ENCODE measurements at places on chromosomes 6 and 20.

GRCh38 chr20:33337119-33337518, 54.1 kb downstream of the BPIFB1 start:
- no peak for DNase-seq

- peak; percentile 53 for DNase-seq
These were observed 18.0 kb downstream of the CDYL start for GRCh38 chr6:4794140-4794707.

- DNase-seq, result no peak
These were observed 45.1 kb downstream of the CPNE5 start for GRCh38 chr6:36793913-36794712.

DNA sequence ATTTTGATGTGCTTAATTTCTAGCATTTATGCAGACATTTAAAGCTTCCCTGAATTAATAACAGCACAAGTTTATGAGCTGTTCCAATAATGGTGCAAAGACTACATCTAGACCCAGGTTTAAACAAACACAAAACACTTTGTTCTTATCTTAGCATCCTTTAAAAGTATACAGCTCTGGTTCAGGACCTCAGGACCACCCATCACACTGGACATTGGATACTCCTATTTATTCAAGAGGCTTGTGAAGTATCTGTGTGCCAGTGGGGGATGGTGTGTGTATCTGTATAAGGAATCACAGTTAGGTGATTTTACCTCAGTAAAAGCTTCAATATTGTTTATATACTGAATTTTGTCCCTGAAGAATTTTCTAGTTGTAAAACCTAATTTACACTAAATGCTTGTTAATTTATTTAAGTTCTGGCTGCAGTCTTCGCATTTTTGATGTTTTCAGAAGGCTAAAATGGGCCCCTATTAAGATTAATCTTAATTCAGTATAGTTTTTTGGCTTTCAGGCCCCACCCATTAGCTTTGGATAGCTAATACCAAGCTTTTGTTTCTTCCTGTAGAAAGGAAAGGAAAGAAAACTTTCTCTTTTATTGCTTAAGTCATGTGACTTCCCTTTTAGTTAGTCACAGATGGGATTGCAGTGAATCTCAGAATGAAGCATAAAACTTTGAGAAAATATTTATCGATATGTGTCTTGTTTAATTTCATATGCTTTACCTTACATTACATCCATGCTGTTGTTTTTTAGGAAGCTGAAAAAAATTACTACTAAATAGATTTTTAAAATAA, 13.1 kb downstream of the LIN28B start:
- no peak for DNase-seq

DNA sequence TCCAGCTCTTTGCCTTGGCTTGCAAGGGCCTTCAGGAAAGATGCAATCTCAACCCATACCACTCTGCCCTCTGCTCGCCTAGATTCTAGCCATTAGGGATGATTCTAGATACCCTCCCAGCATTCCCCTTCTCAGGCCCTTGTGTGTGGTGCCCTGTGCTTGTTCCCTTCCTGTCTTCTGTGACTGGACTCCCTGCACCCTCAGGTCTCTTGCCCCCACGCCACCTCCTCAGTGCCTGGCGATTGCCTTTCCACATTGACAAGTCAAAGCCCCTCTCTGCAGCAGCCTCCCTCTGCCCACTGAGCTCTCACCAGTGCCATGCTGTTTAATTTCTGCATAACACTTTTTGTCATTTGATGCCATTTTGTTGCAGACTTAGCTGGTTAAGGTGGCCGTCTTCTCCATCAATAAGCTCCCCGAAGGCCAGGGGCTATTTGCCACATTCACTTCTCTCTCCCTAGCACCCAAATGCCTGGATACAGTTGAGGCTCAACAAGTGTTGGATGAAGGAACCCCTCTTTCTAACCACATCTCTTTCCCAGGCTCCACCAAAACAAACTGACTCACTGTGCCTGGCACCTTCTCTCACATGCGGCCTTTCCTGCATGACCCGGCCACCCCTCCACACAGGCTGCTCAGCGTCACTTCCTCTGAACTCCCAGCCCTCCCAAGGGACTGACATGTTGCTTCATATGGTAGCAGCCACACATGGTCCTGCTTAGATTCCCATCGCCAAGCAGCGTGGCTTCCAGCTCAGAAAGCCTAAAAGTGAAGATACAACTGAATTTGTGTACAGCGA, 4.6 kb upstream of the TXNDC5 start:
- DNase-seq, result no peak

GRCh38 chr6:25550631-25551030, 101.4 kb upstream of the SCGN start:
- no peak for DNase-seq

GRCh38 chr20:61937963-61938838, 127.5 kb downstream of the TAF4 start:
- no peak for DNase-seq

GRCh38 chr6:865846-866245, 172.9 kb upstream of the EXOC2 start:
- no peak for DNase-seq

DNA sequence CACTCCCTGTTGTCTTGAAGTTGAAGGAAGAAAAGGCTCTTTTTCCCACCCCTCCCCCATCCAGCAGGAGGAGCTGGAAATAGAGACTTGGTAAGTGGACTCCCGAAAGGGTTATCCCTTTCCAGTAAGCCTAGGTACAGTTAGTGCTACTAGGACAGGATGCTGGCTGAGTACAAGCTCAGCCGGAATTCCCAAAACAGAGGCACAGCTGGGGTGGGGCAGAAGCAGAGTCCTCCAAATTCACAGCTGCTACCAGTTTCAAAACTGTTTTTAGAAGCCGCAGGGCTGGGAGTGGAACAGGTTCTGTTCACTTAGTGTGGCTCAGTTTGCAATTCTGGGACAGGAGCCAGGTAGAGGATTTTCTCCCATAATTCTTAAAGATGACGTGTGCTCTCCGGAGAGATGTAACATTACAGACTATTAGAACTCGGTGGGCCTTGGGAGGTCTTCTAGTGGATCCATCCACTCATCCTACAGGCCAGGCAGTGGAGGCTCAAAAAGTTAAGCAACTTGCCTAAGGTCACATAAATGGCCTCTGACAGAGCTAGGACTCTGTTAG, 19.0 kb upstream of the UTRN start:
- DNase-seq, result no peak

DNA sequence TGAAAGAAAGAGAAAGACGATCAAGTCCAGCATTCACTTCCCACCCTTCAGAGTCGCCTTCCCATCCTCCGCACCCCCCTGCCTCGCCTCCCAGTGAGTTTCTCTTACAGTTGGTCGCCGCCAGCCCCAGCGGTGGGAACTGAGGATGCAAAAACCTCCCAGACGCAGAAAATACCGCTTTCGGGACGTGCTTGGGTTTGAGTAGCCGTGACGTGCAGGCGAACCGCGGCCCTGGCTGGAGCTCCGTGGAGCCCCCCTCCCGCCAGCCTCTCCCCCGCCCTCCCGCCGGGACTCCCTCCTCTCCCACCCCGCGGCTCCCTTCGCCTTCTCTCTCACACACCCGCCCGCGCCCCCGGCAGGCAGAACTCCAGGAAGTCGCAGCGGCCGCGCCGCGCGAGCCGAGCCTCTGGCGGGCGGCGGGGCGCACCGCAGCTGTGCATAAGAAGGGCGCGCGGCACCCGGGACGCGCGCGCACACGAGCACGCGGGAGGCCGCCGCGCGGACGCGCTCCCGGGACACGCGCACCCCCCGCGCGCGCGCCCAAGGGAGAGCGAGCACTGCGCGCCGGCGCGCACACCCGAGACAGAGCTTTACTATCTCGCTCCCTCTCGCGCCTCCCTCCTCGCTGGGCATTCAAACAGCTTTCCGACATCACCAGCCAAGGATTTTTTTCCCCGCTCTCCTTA, at the start of gene ADGRB3:
TSS of gene ADGRB3 (plus strand) at position 557 of the 686 bp plus-strand sequence. CDS start 3,394 bp downstream, outside the sequence.
- DNase-seq, result peak; percentile 91

DNA sequence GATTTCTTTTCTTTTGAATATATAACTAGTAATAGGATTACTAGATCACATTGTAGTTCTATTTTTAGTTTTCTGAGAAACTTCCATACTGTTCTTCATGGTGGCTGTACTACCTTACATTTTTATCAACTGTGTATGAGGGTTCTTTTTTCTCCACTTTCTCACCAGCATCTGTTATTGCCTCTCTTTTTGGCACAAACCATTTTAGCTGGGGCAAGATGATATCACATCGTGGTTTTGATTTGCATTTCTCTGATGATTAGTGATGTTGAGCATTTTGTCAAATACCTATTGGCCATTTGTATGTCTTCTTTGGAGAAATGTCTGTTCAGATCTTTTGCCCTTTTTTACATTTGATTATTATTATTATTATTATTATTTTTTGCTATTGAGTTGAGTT, 86.1 kb upstream of the TCF21 start:
- DNase-seq, result no peak

DNA sequence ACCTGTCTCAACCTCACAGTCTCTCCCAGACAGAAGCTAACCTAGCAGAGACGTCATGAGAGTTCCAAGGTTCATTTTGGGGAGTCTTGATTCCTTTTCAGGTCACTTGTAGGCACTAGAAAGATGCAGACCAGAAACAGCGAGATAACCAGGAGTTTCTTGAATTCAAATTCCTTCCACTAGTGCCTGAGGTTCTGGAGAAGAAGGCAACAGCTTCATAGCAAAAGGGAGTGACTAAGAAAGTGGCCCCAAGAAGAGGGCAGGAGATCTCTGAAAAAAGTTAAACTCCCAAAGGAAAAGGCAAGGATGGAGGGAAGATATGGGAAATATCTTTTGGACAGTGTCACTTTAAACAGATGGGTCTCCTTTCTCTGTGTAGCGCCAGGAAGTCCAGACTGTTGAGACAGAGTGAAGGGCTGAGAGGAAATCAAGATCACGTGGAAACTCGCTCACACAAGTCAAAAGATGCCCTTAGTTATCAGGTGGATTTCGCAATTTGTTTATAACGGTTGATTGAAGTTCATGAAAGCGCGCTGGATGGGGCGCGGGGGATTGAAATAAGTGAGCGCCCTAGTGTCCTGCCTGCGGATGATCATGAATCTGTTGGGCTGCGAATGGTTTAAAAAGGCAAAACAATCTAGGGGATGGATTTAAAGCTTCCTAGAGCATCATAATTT, 4.8 kb upstream of the PRSS16 start:
- no peak for DNase-seq

DNA sequence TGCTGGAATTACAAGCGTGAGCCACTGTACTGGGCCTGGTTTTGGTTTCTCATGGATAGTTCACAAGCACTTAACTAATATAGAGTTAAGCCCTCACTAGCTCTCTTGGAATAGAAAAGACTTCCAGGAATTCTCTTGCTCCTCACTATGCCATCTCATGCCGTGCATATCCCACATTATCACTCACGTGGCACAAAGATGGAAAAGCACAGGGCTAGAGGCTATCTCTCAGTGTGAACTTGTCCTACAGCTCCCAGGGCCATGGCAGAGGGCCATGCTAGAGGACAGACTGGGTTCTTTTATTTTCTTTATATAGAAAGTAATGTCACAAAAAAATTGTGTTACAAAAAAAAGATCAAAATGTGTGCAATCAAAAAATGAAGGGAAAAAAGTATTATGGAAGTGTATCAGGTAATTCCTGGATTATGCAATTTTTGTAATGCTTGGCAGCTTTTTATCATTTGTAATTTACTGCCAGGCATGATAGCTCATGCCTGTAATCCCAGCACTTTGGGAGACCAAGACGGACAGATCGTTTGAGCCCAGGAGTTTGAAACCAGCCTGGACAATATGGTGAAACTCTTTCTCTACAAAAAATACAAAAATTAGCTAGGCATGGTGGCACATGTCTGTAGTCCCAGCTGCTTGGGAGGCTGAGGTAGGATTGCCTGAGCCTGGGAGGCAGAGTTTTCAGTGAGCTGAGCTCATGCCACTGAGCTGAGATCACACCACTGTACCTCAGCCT, 6.4 kb upstream of the SLC2A12 start:
- no peak for DNase-seq

DNA sequence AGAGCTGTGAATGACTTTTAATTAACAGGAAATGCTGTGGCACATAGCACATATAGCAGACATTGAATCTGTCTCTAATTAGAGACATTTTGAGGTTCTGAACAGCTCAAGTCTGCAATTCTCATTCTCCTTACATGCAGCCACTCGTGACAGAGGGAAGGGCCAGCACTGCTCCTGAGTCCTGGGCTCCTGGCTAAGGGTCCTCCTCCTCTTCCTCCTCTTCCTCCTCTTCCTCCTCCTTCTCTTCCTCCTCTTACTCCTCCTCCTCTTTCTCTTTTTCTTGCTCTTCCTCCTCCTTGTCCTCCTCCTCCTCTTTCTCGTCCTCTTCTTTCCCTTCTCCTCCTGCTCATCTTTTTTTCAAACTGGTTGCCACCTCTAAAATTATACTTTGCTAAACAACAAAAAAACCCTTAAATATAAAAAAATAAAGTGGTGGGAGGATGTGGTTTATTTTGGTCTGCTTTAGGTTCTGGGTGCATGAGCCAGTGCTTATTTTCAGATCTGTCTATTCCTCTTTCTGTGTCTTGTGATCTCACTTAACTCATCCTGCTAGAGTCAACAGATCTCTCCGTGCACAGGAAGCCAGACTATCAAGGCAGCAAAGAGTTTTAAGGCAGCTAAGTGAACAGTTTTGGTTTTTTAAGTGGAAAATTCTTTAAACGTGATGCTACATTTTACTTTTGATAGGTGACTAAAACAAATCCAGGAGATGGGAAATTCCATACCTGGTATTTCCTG, 159.3 kb downstream of the CD83 start:
- DNase-seq, result no peak

GRCh38 chr6:13349811-13350506, 21.6 kb upstream of the TBC1D7 start:
- no peak for DNase-seq

DNA sequence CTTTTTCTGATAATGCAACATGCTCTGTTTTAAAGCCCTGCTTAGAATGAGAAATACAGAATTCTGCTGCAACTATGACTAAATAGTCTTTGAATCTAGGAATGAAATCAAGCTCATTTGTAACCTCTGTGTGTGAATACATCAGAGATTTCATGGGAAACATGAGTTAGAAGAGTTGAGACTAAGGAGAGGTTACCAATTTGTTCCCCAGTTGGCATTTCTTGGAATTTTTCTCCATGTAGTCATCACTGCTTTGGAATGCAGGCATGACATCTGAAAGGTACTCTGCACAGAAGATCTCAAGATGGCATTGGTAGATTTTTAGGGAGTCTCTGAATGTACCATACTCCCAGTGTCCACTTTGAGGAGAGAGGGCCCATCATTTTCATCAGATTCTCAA, 237.2 kb downstream of the TFAP2A start:
- DNase-seq, result no peak

- no peak for DNase-seq
These were observed 3.1 kb upstream of the CLDN20 start for GRCh38 chr6:155260686-155261085.

- peak; percentile 31 for DNase-seq
These were observed 198.6 kb downstream of the BACH2 start for GRCh38 chr6:90098001-90098531.

DNA sequence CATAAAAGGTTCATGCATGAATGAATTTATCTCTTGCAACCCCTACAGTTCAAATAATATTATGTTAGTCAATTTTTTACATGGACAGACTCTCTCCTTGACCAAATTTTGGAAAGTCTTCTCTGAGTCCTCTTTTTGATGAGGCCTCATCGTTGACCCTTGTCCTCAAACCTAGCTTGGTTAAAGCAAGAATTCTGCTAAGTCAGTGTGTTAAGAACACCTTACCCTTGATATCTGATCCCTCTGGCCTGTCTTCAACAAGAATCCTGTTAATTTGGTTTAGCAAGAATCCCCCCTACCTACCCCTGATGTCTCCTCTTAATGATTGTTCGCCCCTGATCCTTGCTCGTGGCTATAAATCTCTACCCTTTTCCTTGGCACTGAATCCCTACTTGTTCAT, 301.4 kb downstream of the LAMA2 start:
- DNase-seq, result no peak

GRCh38 chr20:17940224-17940971, 28.2 kb downstream of the SNX5 start:
- DNase-seq, result peak; percentile 26

- no peak for DNase-seq
These were observed 91.5 kb upstream of the GCM1 start for GRCh38 chr6:53240139-53240538.
